ENCODE measurements at places on chromosomes 1 and 21. TPM values are rescaled to one million over a fixed set of nuclear protein-coding genes. Genes with fewer than 3 reads are reported as not detected.

The OLIG2 gene
- total RNA-seq: 51.4 TPM

The CASZ1 gene
- total RNA-seq: 2.3 TPM

The OR2T33 gene
- not detected for total RNA-seq

The PDE9A gene
- total RNA-seq: 18.7 TPM

Measured in diencephalon (tissue), 1 donor.